ENCODE measurements at places on chromosomes 1 and 21. TPM values are rescaled to one million over a fixed set of nuclear protein-coding genes. Genes with fewer than 3 reads are reported as not detected.

DNA sequence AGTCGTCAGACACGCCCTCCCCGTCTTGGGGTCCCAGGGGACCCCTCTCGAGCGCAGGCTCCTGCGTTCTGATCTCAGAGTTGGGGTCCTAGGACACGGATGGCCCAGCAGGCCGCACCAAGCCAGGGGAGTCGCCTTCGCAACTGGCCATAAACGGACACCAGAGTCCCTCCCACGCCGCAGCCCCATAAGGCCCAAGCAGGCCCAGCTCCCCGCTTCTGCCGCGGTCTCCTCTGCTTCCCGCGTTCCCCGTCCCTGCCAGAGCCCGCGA lies 633 bp downstream of the DMRTA2 start:
- no peak for DNase-seq

- peak; percentile 56 for DNase-seq
These were observed 398.9 kb downstream of the MATN1 start for GRCh38 chr1:30324251-30325084.

DNA sequence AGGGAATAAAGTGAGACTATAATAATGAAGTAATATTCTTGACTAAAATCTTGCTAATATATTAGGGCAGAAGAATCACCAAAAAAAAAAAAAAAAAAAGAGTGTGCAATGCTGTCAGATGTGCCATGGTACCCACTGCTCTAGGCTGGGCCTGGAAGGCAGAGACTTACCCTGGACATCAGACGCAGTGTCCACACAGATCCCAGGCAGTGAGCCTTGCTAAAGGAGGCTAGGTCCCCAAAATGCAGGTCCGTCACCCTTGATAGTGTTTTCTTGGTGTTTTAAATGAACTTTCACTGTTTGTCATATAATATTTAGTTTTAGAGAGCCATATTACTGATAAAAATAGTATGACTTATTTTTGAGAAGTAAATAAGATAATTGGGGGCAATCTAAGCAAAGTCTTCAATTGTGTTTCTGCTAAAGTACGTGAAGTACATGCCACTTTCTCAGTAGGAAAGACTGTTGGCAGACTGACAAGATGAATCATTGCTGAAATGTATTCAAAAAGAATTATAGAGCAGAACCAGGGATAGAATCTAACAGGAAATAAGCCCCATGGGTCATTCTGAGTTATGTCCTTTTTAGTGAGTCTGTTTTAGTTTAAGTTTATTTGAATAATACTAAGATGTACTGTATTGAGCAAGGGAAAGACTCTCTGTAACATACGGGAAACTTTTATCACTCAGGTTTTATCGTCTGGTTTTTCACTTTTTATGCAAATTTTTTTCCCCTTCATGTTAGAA lies 74.6 kb upstream of the PDC start:
- no peak for DNase-seq

ACAP3 gene
- 138 TPM for polyA plus RNA-seq

TNFAIP8L2 gene
- polyA plus RNA-seq, result 3.3 TPM

DNA sequence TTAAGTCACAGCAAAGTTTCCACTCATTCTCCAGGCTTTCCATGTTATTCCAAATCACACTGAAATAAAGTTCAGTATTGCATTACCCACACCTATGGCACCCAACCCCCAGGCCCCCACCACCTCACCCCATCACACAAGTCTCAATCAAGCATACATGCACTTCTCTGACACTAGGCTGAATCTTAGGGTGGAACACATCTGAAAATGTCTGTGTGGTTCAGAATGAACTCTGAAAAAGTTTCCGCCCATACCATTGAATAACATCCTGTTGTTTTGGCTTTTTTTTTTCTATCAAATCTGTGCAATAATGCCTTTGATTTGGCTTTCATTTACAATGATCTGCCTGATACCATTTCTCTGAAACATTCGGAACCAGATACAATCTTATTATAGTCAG lies 25.8 kb upstream of the LRRC8C start:
- no peak for DNase-seq

DNA sequence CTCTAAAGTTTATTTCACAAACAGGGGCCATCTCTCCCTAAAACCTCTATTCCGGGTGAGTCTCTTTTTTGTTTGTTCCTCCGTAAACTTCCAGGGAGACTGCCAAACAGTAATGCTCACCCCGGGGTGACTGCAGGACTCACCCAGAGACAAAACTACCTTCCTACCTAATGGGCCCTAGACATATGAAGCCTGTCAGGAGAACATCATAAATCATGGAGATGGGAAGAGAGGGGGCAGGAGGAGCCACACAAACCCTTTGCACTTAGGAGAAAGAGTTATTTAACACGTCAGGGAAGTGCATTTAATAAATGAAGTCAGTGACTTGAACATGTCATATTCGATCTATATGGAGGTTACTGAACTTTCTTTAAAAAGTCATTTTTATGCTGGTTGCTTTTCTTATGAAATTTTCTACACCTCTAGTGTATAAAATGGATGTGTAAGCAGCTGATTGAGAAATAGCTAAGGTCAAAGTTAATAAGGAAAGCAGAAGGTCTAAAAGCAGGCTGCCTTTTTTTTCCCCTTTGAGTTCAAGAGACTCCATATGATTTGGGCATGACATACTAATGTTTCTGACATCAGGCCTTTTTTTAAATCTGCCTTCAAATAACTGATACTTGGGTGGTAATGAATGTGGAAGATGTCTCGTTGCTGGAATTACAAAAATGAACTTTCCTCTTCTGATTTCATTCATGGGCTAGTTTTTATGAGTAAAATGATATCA lies 286.9 kb upstream of the USP25 start:
- DNase-seq, result no peak

- no peak for DNase-seq
These were observed 44.6 kb downstream of the ZSCAN20 start for GRCh38 chr1:33516891-33517567.

TRIM46 gene
- polyA plus RNA-seq, result 5.6 TPM

- DNase-seq, result no peak
These were observed 11.3 kb downstream of the NRIP1 start for GRCh38 chr21:15053500-15053899.

DNA sequence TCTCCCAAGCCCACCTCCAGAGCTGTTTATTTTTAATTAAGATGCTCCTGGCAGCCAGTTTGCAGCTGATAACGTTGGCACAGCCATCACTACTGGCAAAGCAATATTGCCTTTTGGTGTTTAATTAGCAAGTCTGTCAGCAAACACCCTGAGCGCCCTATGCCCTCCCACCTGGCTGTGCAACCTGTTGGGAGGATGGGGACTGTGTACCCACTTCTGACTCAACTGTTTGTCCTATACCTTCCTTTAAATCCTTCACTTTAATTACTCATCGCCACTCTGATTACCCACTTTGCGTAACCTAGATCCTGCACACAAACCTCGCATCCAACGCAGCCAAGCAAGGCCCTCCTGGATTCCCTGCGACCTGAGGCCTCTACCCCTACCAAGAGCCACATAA lies 67.1 kb downstream of the BCAR3 start:
- DNase-seq, result no peak

DNA sequence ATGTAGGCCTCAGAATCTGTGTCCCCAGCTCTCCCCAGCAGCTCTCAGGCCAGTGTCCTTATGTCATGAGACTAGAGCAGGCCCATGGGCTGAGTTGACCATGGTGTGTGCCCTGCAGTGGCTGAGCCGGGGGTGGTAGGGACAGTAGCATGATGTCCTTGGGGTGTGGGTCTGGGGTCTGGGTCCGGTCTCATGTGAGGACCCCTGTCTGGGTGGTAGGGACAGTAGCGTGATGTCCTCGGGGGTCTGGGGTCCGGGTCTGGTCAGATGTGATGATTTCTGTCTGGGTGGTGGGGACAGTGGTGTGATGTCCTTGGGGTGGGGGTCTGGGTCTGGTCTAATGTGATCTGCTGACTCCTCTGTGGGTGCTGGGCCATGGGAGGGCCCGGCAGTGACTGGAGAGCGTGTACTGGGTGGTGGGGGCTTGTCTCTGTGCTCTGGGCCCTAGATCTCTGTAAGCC lies 64.5 kb downstream of the OBSCN start:
- DNase-seq, result no peak

- no peak for DNase-seq
These were observed 6.7 kb downstream of the RPL5 start for GRCh38 chr1:92838519-92838918.

DNA sequence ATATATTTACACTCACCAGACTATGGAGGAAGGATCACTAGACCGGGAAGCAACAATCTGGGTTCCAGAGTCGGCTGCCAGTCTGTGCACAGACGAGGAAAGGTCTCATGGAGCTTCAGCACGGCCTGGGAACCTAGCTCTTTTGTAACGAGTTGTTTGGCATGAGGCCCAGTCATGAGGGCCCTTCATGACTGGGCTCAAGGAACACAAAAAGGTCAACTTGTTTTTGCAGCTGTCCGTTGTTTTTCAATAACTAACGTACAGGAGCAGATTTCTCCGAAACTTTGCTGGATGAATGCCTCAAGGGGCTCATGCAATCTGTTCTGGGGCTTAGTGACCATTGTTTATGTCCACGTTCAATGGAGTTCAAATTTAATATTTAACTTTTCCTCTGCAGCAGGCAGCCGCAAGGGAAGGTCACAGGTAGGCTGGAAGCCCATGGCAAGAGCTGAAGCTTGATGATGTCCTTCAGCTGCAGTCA lies 5.9 kb upstream of the STUM start:
- peak; percentile 51 for DNase-seq

FALEC gene
- not detected for polyA plus RNA-seq

DNA sequence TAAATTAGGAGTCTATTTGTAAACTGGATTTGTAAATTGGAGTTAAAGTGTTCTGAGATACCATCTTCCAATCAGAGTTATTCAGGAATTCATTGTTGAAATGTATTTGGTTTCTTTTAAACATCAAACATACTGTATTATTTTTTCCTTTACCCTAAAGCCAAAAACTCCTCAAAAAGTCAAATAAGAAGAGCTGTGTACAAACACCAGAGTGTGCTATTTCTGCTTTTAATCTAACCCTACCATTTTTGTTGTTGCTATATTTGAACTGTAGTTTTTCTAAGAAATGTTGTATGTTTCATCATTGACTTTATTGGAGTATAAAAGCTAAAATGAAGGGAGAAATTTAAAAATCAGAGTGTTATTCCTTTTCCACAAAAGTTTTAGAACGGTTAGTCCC lies 35.8 kb downstream of the SLC30A7 start:
- DNase-seq, result no peak

ETV3L gene
- not detected for polyA plus RNA-seq

DNA sequence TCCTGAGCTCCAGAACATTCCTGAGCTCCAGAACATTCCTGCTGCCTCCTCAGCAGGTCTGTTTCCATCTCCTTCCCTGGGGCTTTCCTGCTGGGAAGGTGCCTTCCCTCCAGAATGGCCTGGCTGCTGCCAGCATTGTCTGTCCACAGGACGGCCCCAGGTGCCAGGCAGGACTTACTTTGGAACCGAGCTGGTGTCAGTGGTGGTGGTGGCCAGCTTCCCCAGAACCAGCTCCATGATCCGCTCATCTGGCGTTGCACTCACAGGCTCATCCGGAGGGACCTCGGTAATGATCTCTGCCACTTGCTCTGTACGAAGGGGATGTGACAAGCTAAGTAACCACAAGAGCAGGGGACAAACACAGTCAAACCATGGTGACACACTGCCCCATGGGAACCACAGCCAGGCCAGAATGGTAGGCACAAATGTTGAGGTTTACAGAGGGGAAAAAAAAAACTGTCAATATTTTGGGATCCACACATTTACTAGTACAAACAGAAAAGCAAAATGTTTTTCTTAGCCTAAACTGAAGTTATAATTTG lies 41.3 kb downstream of the PRDM15 start:
- DNase-seq, result no peak

DNA sequence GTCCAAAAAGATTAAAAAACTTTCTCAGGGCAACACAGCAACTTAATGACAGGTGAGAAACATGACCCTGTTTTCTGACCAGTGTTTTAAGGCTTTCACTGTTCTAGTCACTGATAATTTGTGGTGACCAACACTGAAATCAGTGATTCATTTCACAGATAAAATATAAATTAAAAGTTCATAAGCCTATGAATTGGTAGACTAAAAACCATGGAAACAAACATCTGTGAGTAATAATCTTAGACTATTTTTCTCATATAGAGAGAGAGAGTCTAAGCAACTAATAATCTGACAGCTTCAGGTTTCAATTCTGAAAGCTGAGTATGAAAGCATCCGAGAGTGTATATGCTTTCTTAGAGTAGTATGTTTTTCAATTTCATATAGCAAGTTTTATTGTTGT lies 536.9 kb downstream of the ADGRL2 start:
- no peak for DNase-seq

DNA sequence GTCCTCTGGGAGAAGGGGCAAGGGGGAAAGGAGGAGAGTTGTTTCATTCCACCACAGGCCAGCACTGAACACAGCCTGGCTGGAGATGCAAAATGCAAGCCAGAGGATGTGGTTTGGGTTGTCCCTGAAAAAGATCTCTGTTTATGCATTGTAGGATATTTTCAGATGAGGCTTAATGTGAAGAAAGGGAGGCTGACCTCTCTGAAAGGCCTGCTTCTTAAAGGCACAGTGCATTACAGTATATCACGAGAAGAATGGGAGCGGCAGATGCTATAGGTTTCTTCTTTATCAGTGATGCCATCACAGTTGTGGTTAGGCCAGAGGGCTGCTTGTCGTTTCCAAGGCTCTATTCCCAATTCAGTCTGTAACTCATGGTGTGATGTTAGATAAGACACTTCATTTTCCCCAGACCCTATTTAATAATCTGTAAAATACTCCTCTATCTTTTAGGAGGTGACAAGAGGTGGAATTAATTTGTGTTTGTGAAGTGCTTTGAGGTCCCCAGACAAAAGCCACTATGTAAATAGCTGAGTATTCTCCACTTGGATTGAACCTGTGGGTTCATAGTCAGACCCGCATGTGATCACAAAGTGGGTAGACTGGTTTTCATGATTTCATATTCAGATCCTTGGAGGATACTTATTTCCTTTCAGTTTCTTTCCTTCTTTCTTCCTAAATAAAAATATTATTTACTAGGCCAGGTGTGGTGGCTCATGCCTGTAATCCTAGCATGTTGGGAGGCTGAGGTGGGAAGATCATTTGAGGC lies 76.5 kb upstream of the WDR26 start:
- DNase-seq, result no peak

FCRLA gene
- polyA plus RNA-seq, result 0.16 TPM

TRAF3IP3 gene
- polyA plus RNA-seq, result 1.0 TPM

DNA sequence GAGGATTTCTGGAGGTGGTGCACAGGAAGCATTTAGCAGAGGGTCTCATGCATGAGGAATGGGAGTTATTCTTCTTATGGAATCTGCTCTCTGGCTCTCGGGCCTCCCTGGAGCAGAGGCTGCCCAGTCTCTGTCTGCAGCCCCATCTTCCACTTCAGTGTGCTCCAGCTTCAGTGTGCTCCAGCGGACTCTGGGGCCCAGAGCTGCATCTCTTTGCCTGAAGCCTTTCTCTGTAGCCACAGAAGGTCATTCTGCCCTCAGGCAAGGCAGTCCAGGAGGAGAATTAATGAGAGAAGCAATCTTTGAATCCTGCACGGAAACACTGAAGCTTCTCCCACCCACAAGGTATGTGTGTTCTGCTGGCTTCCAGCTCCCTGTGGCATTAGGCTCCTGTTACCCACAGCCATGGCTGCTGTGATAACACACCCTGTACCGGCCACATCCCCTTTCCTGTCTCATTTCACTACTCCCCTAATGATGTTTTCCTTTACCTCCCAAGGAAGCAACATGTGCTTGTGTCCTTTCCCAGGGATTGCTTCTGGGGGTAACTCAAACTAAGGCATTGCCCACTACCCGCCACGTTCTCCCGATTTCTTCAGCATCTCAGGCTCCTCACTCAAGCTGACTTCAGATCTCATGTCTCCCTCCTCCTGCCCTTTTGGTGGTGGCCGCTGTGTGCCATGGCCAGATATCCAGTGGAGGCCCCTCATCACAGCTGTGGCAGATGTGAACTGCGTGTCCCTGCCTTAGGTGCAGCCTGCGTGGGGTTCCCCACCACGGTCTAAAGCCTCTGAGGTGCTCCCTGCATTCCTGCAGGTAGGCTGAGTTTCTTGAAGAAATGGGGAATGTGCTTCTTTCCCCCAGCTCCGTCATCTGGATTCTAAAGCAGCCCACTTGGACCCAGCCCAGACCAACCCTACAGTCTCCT lies 181.2 kb upstream of the GALNT2 start:
- no peak for DNase-seq
